ENCODE measurements at places on chromosomes 16 and 17.

GRCh38 chr17:47846716-47847340 lies 4.1 kb downstream of the SP6 start:
- no peak for DNase-seq

GRCh38 chr17:46818316-46818928 lies at the start of gene WNT3:
TSS of gene WNT3 (minus strand) at chr17:46818692. CDS start at chr17:46818597, 95 bp downstream.
- DNase-seq: peak; percentile 56

GRCh38 chr16:86040496-86040895 lies 141.5 kb downstream of the IRF8 start:
- no peak for DNase-seq

DNA sequence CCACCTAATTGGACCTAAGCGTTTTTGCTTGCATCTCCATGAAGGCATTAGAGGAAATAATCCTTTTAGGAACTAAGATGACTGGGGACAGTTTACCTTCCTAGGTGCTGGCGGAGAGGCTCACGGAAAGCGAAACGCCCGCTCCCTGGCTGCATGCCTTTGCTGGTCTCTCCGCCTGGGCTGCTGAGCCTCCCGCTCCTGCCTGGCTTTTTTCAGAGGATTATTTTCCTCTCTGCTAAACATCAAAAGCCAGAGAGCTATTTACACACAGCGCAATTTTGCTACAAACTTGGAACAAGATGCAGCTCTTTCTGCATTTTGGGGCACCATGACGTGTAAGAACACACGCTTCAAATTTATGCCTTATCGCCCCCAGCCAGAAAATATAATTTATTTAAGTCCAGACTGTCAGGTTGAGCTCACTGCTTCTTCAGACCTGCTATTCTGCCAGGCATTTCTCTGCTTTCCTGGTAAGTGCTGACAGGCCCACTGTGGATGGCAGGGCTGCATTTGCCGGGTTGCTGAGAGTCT lies 124.4 kb downstream of the SPACA3 start:
- no peak for DNase-seq

- no peak for DNase-seq
Observed at GRCh38 chr17:39051001-39051585, 83.9 kb upstream of the FBXO47 start.

DNA sequence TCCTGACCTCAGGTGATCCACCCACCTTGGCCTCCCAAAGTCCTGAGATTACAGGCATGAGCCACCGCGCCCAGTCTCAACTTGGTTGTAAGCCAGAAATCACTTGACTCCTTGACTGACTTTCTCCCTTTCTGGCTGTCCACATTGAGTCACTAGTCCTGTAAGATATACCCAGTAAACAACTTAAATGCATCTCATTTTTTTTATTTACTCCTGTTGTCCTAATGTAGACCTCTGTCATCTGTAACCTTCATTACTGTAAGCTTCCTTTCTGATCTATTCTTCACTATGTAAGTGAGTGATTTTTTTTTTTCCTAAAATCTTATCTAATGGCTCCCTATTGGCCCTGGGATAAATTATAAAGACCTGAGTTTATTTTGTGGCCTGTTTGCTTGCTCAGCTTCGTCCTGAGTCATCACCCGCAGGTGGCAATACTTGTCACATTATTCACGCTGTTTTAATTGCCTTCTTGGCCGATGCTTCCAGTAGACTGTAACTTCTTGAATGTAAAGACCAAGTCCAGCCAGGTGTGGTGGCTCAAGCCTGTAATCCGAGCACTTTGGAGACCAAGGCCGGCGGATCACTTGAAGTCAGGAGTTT lies 41.0 kb downstream of the PAFAH1B1 start:
- no peak for DNase-seq

DNA sequence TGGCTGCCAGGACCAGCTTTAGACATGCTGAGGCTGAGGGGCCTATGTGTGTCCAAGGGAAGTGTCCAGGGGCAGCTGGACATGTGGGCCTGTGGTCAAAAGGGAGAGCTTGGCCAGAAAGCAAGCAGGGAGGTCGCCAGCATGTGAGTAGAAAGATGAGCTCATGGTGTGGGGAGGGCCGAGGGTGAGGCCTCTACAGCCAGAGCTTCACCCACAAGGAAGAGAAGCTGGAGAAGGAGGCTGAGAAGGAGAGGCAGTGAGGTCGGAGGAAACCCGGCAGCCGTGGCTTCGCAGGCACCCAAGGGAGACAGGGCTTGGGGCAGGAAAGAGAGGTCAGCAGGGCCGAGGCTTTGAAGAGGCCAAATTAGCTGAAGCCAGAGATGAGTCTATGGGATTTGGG lies 4.0 kb upstream of the HSD11B2 start:
- no peak for DNase-seq

GRCh38 chr16:70548936-70549335 lies 25.3 kb downstream of the SF3B3 start:
- DNase-seq: no peak

DNA sequence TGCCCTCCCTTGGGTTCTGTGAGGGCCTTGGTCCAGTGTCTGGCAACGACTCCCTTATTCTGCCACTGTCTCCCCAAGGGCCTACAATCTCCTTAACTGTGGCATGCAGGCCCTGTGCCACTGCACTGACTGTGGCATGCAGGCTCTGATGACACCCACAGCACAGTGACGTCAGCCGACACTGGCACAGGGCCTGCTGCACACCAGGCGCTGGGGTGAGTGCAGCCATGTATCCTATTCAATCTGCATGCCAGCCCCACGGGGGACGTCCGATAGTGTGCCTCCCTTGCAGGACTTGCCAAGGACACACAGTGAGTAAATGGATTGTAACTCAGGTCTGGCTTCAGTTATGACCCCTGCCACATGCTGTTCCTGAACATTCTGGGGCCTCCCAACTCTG lies 39.8 kb upstream of the RASD1 start:
- no peak for DNase-seq

DNA sequence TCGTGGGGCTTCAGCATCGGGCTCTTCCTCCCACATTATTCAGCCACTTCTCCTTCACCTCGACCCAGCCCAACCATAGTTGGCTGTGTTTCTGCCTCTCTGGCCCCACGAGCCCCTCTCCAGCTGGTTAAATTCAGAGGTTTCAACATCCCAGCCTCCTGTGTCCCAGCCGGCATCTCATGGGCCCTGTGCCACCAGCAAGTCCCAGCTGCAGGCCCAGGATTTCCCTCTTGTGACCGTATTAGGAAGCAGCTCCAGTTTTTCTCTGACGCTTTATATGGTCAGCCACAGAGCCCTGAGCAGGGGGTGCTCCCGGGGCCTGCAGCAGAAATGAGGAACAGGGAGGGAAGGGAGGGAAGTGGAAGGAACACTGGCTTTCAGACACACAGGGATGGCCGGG lies 27.4 kb downstream of the MYH11 start:
- no peak for DNase-seq
